ENCODE measurements at places on chromosomes 6 and 20. TPM values are rescaled to one million over a fixed set of nuclear protein-coding genes. Genes with fewer than 3 reads are reported as not detected.

Gene OXT
- total RNA-seq, result not detected

Gene TRIM38
- total RNA-seq, result 10.2 TPM

Gene TPD52L1
- total RNA-seq, result 32.4 TPM

Gene FKBP1A
- total RNA-seq, result 244 TPM

Measured in smooth muscle cell of the pulmonary artery (primary cell).